Left renal cortex interstitium (tissue), 4 donors: ENCODE measurements at places on chromosomes 6 and 20. TPM values are rescaled to one million over a fixed set of nuclear protein-coding genes. Genes with fewer than 3 reads are reported as not detected.

- DNase-seq = no peak
Measured at GRCh38 chr20:48198929-48199451, 413.7 kb upstream of the SULF2 start.

- no peak for DNase-seq
Measured at GRCh38 chr6:38117281-38117680, 297.8 kb downstream of the ZFAND3 start.

DNA sequence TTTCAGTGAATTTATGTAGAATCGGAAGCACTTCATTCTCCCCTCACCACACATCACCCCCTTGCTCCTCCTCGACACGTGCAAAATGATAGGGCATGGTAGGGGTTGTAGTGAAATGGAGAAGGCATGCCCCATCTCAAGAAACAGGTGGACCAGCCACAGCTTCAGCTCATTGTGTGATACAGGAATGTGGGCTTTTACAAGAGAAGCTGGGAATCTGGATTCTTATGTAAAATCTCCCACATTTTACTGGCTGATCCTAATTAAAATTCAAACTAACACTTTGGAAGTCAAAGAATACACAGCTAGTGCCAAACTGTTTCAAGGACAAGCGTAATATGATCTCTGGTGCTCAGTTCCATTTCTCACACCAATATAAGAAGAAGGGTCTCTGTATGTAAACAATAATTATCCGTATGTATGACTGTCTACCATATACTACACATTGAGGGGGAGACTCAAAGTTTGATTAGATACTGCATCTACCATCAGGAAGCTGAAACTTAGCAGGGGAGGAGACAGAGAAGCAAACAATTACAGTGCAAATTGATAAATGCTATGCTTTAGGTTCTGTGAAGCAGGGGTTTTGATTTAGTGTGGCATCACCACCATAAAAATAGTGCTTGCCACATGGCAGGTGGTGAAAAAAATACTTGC lies 24.3 kb upstream of the KIAA0408 start:
- no peak for DNase-seq

DNA sequence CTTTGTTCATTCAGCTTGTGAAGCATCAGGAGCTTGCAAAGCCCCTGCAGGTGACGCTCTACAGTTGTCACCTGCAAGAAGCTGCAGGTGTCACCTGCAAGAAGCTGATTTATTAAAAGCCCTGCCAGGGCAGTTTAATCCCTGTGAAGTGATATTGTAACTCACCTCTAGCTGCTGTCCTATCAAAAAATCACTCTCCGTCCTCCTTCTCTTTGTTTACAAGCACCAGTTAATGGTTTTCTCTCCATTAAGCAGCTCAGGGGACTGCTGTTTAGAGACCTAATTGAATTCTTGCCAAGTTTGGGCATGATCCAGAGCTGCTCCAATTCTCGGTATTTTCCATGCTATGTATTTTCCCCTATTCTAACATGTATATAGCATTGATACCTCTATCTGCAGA lies 345.9 kb downstream of the ARHGAP18 start:
- DNase-seq = no peak

GRCh38 chr20:61951695-61952533 lies 113.8 kb downstream of the TAF4 start:
- peak; percentile 64 for DNase-seq

The APOM gene
- 124 TPM for polyA plus RNA-seq

DNA sequence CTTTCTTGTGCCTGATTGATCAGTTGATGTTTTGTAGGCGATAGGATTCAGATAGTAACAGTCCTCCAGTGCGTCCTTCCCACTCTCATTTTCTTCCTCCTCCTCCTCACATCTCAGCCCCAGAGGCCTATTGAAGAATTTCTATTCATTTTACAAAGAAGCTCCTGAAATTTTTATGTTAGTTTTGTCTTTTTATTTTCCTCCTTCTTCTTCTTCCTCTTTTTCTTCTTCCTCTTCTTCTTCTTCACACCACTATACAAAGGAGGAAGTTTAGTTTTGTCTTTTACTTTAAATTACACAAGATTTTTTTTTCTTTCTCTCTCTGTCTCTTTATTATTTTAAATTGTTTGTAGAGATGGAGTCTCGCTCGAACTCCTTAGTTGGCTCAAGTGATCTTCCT lies 19.1 kb downstream of the BTN2A1 start:
- no peak for DNase-seq

GRCh38 chr20:18255526-18255925 lies 32.8 kb upstream of the ZNF133 start:
- DNase-seq = no peak

GRCh38 chr20:5150226-5151076 lies 23.6 kb downstream of the CDS2 start:
- DNase-seq = no peak

The SOX18 gene
- polyA plus RNA-seq = 14.6 TPM

The ERMARD gene
- polyA plus RNA-seq = 31.2 TPM

The PRRC2A gene
- 192 TPM for polyA plus RNA-seq

The PSORS1C2 gene
- polyA plus RNA-seq = not detected

- DNase-seq = no peak
Measured at GRCh38 chr20:56628015-56628872, 862 bp upstream of the TFAP2C start.

DNA sequence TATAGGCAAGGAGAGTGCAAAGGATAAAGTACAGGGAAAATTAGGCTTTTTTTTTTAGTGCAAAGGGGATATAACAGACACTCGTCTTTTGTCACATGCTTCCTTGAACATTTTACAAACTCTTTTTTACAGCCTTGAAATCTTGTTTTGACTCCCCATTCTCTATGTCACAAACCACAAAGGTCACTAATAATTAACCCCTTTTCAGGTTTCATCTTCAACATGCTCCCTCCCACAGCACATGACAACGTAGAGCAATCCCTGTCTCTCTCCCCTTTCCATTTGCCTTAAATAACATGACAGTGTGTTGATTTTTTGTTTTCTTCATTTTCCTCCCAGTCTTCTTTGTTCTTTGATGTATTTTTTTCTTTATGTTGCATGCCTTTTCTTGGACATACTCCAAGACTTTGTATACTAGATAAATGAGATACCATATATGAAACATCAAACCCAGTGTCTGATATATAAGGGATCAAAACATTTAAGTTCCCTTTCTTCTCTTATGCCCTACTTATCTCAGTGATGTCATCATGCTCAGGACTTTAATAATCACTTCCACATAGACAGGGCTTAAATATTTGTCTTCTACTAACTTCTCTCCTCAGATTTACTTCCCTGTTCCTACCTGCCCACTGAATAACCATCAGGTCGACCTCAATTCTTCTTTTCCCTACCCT lies 378.7 kb upstream of the HSF2 start:
- DNase-seq = no peak

- no peak for DNase-seq
Measured at GRCh38 chr6:157867155-157867559, 44.1 kb downstream of the SNX9 start.

The TCF15 gene
- polyA plus RNA-seq = 2.6 TPM

GRCh38 chr6:33424855-33425667 lies 5.2 kb downstream of the SYNGAP1 start:
- no peak for DNase-seq

GRCh38 chr6:159062976-159063375 lies 18.2 kb upstream of the TAGAP start:
- no peak for DNase-seq

DNA sequence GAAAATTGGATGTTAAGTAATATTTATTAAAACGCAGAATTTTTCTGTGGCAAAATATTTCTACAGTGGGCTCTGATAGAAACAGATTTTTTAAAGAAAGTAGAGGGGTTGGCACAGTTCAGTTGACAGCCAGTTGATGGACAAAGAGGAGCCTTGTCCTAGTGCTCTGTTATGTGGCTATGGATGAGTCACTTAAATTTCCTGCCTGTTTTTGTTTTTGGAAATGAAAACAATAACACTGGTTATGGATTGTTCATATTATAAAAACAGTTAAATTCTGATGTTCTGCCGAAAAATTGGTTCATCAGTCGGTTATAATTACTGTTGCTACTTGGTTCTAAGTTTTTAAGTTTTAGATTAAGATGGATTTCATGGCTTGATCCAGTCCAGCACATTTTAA lies 42.8 kb downstream of the MYO6 start:
- no peak for DNase-seq

- no peak for DNase-seq
Measured at GRCh38 chr20:62825333-62825985, 8.6 kb downstream of the COL9A3 start.

DNA sequence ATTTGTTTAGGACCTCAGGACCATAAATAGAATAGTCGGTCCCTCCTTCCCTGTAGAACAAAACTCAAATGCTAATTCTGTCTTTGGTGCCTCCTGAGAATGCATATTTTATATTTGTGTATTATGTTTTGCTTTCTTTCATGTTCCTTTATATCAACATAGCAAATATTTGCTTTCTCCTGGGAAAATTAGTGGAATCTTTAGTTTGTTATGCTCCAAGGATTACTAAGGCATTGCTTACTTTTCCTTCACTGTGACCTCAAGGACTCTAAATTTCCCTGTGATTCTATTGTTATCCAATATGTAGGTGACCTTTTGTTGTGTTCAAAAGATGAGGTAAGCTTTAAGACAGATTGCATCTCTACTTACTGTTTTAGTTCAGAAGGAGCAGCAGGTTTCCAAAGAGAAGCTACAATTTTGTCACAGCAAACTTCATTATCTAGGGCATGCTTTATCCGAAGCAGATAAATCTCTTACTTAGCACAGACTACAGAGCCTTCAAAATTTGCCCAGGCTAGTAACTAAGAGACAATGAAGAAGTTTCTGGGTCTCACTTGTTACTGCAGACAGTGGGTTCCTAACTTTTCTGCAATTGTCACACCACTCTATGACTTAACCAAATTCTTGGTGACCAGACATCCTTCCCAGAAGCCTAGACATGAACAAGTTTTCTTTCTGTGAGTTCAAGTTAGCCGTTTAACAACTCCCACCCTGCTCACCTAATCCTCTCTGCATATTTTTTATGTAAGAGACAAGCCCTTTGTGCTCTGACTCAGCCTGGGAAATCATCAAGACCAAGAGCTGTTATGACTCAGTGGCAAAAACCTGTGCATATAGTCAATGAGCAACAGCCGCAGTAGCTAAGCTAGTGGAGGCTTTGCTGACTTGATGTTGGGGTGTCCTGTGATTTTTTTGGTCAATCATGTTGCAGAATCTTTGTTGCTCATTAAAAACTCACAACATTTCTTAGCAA lies 378.8 kb downstream of the QKI start:
- DNase-seq = no peak

DNA sequence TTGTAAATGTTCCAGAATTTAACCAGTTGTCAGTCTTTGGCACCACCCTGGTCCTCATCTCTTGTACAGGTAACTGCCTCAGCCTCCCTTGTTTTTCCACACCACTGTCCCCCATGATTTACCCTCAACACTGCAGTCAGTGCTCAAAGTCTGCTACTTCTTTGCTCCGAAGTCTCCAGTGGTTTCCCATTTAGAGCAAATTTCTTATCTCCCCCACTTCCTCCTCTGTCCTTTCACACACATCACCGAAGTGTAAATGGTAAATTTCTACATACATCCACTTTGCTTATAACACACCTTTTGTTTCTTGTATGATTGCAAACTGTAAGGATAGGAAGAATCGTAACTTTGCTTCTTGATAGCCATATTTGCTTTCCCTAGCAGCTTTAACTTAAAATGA lies 115.3 kb downstream of the JARID2 start:
- no peak for DNase-seq

GRCh38 chr6:164827537-164827936 lies 481.9 kb downstream of the C6orf118 start:
- DNase-seq = no peak

DNA sequence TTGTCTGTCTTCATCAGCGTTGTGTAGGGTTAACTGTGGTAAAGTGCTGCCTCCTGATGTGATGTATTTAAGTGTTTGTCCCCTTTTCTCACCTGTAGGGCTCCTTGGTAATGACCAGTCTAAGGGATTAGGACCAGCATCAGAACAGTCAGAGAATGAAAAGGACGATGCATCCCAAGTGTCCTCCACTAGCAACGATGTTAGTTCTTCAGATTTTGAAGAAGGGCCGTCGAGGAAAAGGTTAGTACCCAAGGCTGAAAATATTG lies 164.2 kb downstream of the JARID2 start:
- DNase-seq = no peak
